ENCODE measurements at places on chromosomes 7 and 10.

DNA sequence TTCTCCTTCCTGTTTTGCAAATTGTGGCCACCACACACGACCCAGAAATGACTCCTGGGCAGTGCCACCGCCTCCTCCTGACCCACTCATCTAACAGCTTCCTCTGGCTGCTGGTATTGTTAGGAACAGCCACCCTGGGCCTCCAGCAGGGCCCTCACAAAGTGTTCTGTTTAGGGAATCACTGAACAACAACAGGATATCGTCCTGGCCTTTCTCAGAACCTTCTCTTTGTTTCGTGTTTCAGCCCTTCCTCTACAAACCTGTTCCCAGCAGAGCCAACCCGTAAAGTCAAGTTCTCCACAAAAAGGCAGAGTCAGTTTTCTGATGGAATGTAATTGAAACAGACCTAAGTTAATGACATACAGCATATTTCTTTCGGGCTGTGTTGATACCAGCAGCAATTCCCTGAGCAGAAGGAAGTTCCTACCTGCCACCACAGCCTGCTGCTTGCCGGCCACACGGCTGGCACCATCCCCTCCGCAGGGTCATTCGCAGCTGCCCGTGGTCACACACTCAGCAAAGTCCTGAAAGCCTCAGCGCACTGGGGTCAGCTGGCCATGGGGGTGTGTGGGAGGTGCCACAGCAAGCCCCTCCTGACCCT lies 91.7 kb upstream of the PITRM1 start:
- peak; percentile 57 for DNase-seq

GRCh38 chr7:85115006-85115405 lies 71.8 kb downstream of the SEMA3D start:
- no peak for DNase-seq

DNA sequence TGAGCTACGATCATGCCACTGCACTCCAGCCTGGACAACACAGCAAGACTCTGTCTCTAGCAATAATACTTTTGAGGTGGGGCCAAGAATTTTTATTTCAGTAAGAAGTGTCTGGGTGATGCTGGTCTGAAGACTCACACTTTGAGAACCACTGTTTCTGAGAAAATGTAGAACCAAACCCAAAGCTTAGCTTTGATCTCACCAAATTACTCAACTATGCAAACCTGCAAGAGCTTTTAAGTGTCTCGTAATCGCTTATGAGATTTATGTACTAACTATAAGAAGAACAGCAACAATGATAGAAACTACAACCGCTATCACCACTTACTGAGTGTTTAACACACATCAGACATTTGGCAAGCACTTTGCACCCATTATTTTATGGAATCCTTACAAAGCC lies 29.5 kb downstream of the APBB1IP start:
- no peak for DNase-seq

DNA sequence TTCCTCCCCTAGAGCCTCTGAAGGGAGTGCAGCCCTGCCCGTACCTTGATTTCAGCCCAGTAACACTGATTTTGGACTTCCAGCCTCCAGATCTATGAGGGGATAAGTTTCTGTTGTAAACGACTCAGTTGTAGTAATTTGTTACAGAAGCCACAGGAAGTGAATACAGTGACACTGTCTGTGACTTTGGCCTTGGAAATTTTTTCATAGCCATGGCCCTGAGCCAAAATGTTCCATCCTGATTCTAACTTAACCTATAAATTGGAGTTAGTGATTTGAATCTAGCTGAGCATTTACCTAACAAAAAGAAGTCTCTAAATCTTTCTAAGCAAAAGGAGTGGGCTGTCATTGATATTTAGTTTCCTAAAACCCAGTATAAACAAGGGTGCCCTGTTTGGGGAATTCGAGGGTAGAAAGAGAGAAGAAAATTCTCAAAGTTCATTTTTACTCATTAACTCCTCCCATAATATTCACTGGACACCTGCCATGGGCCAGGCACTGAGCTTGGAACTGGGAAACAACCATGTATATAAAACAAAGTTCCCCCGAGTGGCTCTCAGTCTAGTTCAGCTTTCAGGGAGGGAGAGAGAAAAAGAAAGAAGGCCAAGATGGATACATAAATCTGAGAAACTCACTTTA lies 162.3 kb downstream of the SKIDA1 start:
- no peak for DNase-seq

- no peak for DNase-seq
Observed at GRCh38 chr10:85791818-85792532, 574.6 kb downstream of the GRID1 start.

Measured in inflammatory macrophage (primary cell).